ENCODE measurements at places on chromosomes 2 and 18.

DNA sequence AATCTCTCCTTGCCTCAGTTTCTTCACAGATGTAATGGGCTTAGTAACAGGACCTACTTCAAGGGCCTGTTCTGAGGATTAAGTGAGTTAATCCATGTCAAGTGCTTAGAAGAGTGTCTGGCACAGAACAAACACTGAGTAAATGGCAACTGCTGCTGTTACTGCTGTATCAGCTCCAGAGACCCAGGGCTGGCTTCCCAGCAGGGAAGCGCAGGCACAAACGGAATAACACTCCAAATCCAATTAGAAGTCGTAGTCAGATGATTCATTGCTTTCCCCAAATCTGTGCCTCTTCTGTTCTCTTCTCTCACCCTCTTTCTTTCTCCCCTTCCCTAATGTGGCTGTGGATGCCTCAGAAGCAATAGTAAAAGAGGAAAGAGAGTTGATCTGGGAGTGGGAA is 101.1 kb upstream of the FZD7 start:
- no peak for DNase-seq

DNA sequence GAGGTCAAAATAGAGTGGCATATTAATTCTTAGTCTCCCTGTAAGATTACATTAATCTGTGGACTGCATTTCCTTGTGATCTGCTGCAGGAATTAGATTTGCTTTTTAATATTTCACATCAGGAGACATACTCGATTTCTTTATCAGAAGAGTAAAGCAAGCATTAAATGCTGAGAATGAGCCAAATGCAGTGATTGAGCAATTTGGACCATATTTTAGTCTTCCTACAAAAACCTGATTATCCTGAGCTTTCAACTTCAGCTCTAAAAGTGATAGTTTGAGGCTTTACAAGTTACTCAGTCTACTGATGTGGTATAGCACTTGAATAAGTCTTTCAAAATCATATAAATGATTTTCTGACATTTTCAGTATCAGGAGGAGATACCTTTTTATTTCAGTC is 774.3 kb upstream of the RAB6C start:
- no peak for DNase-seq

GRCh38 chr2:40192864-40193669 is 258.8 kb downstream of the SLC8A1 start:
- DNase-seq = no peak

DNA sequence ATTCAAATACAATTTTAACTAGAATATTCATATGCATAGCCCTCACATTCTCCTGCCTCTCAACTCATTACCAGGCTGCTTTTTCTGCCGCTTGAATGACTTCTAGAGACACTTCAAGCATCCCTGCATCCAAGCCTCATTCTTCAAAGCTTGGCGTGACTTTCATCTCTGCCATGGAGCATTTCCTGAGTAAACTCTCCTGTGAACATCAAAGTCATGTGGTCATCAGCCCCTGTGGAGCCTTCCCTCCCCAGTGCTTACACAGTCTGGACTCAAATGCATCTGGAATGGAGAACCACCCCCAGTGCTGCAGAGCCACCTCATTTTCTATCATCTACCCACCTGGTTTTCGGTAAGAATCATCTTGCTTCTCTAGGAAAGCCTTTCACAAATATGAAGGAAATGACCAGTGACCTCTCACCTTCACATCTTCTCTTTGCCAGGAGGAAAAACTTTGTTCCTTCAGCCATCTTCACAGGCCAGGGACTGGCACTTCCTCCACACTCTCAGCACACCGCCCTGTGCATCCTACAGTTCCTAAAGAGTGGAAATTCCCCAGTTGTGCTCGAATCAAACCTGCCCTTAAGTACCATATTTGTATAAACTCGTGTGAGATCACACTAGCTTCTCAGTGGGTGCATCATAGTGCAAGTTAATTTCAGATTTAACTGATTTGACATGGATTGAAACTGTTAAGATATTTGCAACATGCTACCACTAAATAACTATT is 116.4 kb downstream of the COL6A3 start:
- DNase-seq = no peak

DNA sequence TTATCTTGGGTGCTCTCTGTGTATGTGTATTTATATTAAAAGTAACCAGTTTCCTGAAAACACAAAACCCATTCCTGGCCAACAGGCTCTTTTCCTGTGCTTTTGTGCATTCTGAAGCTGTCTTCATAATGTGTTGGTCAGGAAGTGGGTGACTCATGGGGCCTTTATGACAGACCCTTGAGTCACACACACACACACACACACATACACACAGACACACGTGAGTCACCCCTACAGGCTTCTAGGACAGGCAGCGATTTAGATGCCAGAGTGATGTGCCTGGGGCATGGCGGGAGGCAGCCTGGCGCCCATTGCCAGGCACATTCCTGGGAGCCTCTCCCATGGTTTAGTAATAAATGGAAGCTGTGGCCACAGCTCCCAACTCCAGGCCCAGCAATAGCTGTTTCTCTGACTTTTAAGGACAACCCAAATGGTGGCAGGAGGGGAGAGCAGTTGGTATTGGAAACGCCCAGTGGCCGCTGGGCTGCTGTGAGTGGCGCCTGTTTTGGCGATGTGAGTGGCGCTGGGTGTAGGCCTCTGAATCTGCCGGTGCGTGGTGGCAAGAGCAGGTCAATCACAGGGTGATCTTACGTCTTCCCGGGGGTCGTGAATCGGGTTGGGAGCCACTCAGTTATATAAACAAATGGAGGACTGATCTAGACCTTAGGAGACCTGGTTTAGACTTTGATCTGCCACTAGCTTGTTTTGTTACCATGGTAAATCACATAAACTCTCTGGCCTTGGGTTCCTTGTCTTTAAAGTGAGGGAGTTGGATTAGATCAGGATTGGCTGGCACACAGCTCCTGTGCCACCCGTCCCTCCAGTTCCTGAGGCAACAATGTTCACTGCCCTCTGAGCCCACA is 150.7 kb upstream of the DLX2 start:
- DNase-seq = no peak

DNA sequence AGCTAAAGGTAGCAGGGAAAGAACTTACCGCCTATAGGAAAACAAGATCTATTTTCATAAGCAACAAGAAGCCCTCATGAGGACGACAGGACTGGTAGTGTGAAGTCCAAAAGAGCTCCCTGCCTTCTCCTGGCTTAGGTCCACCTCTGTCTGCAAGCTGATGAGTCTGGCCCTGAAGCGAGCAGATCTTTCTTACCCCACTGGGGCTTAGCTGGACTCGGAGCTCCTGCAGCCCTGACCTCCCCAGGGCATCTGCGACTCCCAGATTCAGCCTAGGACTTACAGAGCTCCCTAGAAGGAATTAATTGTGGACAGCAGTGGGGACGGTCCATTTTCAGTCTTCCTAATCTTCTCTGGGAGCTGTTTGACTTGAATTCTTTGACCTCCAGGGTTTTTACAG is 53.7 kb downstream of the MCFD2 start:
- DNase-seq = no peak

- DNase-seq = peak; percentile 58
Measured at GRCh38 chr2:9556121-9556743, 602 bp upstream of the ADAM17 start.

DNA sequence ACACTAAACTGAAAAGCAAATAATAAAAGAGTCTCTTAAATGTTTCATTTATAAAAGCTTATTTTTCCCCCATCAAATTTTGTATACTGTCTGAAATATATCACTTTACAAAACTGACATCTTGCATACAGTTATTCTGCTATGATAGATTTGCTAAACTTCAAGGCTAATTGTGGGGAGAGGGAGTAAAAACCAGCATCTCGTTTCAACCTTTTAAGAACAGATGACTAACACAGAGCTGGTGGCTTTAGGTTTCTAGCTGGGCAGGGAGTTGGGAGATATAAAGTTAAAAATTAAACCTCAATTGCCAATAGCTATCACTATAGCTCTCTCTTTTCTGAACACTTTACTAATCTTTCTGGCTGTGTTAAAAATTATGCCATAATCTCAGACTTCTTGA is 23.5 kb downstream of the C1D start:
- no peak for DNase-seq

- no peak for DNase-seq
Measured at GRCh38 chr2:102144128-102144527, 1.6 kb downstream of the IL1R1 start.

- no peak for DNase-seq
Measured at GRCh38 chr18:76568731-76569130, 73.7 kb upstream of the ZNF516 start.

DNA sequence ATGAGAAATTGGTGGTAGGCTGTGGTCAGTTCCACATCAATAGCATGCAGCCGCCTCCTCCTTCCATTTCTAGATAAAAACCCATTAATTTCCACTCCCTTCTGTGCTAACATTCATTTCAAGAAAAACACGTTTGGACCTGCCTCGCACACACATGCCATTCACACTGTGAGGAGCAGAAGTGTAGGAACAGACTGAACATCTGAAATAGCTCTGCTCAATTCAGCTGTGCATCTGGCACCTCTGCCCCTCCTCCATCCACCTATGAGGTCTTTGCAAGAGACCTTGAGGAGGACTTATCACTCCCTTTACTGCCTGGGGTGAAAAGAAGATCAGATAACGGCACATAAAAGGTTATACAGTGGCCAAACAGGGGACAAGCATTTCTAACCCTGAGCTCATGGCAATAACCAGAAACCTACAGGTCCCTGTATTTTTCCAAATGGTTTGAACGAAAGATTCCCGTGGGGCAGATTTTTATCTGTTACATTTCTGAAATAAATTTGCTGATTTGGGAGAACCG is 30.8 kb upstream of the LRP2 start:
- DNase-seq = no peak

- no peak for DNase-seq
Measured at GRCh38 chr2:219457784-219458369, 23.2 kb downstream of the SPEG start.

DNA sequence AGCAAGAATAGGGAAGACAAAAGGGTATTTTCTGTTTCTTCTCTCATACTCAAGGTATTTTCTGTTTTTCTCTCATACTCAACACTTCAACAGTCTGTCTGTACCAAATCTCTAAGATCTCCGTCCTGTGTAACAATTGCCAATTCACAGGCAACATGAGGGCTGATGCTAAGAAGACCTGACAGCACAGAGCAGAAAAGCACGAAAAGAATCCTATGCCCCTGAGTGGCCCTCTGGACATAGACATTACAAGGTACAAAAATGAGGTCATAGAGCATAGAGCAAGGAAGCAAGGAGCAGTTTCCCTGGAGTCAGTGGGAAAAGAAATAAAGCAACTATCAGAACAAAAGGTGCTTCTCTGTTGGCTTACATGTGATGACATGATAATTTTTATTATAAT is 1612.6 kb upstream of the CELF4 start:
- no peak for DNase-seq

DNA sequence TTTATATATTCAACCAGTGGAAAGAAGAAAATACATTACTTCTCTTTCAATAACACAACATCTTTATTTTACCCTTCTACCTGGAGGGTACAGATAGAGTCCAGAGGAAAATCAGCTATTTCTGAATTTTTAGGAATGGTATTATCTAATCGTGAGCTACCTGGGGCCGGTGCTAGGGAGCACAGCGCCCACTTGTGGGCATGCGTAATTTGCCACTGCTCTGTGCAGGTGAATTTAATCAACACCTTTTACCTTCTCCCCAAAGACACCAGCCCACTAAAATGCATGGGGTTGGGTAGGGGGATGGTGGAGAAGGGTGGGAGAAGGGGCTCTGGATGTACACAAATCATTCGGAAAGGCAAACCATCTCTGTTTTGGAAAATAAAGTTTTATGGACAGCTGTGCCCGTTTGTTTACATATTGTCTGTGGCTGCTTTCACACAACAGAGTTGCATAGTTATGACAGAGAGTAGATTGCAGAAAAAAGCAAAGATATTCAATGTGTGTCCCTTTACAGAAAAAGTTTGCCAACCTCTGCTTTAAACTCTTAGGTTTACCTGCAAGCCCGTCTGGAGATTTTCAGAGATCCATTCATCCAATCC is 51.5 kb upstream of the DCC start:
- DNase-seq = peak; percentile 6

DNA sequence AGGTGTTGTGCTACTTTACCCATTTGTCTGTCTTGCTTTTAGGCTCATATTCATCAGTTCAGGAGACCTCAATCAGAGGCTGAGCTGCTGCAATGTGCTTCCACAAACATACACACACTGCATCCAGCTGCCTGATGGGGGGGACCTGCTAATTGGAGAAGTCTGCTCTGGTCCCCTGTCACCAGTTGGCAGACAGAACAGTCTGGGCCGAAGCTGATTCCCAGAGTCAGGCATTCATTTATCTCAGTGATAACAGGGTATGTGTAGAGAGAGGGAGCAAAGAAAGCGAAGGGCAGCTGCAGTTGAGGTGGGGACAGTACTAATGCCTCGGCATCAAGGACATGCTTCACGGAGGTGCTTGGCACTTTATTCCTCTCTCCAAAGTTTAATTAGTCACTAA is 584.3 kb upstream of the PIK3C3 start:
- no peak for DNase-seq

GRCh38 chr2:207226671-207227061 is 60.9 kb upstream of the KLF7 start:
- no peak for DNase-seq

DNA sequence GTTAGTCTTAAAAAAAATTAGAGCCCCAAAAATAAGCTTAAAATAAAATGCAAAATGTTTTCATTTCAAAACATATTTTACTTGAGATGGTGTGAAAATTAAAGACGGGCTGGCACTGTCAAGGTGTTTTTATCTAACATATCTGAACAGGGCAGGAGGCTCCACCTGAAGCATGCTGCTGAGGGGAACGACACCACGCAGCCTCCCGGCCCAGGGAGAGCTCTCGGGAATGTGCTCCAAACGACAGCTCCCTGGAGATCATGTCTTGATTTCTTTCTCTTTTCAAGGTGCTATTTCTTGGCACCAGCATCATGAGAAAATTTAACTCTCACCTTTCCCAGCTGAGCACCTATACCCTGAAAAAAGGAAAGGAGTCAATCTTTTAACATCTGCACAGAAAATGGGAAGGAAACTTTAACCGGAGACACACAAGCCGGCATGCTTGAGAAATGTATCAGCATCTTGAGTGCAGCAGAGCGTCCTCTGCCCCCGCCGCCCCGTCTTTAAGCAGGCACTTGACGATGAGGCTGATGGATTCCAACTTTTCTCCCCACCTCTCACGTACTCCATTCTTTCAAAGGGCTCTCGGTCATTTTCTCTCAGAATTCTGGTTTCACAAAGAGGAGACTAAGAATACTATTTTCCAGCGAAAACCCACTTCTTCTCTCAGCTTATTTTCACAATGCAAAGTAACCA is 56.6 kb downstream of the EIPR1 start:
- DNase-seq = no peak

- DNase-seq = no peak
Measured at GRCh38 chr2:240991378-240992263, 6.8 kb upstream of the SNED1 start.

DNA sequence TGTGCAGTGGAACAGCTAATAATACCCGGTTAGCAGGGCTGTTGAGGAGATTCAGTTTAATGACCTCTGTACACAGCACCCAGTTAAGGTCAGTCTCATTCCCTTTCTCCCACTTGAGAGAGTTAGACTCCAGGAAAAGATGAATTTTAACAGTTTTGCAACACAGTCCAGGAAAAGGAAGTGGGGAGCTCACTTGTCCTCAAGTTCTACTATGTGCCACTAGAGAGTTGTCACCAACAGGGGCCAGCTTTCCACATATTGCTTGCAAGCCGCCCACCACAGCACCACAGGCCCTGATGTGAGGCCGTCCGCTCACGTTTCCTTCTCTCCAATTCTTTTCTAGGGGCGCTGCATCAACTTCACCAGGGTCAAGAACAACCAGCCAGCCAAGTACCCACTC is 142.1 kb downstream of the GFPT1 start:
- no peak for DNase-seq

- DNase-seq = peak; percentile 22
Measured at GRCh38 chr2:99066075-99066958, 75.2 kb upstream of the C2orf15 start.

- no peak for DNase-seq
Measured at GRCh38 chr2:200174433-200175216, 131.9 kb upstream of the SPATS2L start.
